ENCODE measurements at places on chromosomes 11 and 22. TPM values are rescaled to one million over a fixed set of nuclear protein-coding genes. Genes with fewer than 3 reads are reported as not detected.

GRCh38 chr11:10005955-10006525, 288.0 kb downstream of the SBF2 start:
- no peaks in the 10 kb centered on the region for H3K27me3 ChIP-seq
- no peak for DNase-seq
- no peak overlapping the region for H3K27ac ChIP-seq
- H3K4me1 ChIP-seq: no peaks in the 10 kb centered on the region
- H3K4me3 ChIP-seq: no peak overlapping the region

The A4GALT gene
- total RNA-seq: 23.7 TPM

- H3K36me3 ChIP-seq: no peaks in the 10 kb centered on the region
- H3K27me3 ChIP-seq: no peaks in the 10 kb centered on the region
- no peak for DNase-seq
- no peak overlapping the region for H3K27ac ChIP-seq
- no peak overlapping the region for H3K4me3 ChIP-seq
Measured at GRCh38 chr11:45225277-45225676, 60.9 kb downstream of the SYT13 start.

GRCh38 chr11:70823771-70824170, 425.4 kb downstream of the CTTN start:
- H3K27me3 ChIP-seq: peaks cover 52% of the 10 kb centered on the region
- H3K4me3 ChIP-seq: no peak overlapping the region
- H3K36me3 ChIP-seq: no peaks in the 10 kb centered on the region
- peaks cover 4% of the 10 kb centered on the region for H3K4me1 ChIP-seq

Data from A673 (cell line).